ENCODE measurements at places on chromosomes 5 and 9. TPM values are rescaled to one million over a fixed set of nuclear protein-coding genes. Genes with fewer than 3 reads are reported as not detected.

The BASP1 gene
- 34.9 TPM for total RNA-seq

The AFAP1L1 gene
- 108 TPM for total RNA-seq

The ZNF354C gene
- total RNA-seq: 7.4 TPM

The PCDHAC2 gene
- total RNA-seq: 2.6 TPM

DNA sequence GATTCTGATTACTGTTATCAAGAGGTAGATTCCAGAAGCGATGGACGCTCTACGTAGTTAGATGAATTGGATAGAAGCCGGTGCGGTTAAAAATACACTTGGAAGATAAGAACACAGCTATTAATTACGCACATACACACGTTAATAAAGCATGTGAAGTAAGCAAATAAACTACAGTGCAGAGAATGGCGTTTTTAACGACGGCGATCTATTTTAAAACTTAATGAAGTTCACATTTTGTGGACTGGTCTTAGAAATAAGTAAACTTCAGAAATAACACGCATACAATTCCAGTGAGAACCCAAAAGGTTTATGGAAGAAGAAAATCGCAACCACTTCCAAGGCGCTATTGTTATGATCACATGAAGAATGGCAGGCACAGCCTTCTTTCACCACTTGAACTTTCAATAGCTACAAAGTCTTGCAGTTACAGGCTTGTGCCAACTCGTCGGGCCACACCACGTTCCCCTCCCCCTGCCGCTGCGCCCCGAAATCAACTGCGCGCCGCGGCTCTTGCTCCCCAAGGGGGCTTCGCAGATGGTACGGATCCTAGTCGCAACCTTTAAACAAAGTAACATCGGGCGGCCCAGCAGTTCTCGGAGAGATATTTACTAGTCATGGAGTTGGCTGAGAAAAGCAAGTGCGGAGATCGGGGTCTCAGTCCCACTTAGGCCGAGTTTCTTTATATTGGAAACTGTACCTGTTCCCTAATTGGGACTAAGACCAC lies 866 bp upstream of the SEMA6A start:
- DNase-seq: no peak

GRCh38 chr9:116471093-116471906 lies 215.8 kb upstream of the TRIM32 start:
- no peak for DNase-seq

DNA sequence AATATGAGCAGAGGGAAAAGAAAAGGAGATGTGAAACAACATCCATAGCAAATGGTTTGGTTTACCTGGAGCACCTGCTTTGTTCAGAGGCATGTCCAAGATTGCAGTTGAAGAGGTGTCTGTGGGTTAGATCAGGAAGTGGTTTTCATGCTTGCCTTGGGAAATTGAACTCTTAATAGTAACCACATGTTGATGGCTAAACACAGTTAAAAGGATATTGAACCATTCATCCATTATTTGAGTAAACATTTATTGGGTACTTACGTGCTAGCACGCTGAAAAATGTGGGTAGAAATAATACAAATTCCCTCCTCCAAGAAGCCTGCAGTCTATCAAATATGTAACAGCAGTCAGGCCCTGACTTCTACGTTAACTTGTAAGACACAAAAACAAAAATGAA lies 235.7 kb upstream of the TNC start:
- DNase-seq: no peak
